GM23248 (cell line): ENCODE measurements at places on chromosomes 1 and 21. TPM values are rescaled to one million over a fixed set of nuclear protein-coding genes. Genes with fewer than 3 reads are reported as not detected.

SLC6A17 gene
- total RNA-seq: 0.76 and 2.4 TPM in 2 replicates

INSRR gene
- not detected in 2 replicates for total RNA-seq

BRDT gene
- not detected in 2 replicates for total RNA-seq

FCRL1 gene
- total RNA-seq: not detected in 2 replicates

BEND5 gene
- not detected in 2 replicates for total RNA-seq

POGZ gene
- total RNA-seq: 14.7 and 14.9 TPM in 2 replicates

TMPRSS15 gene
- total RNA-seq: not detected in 2 replicates

TLR5 gene
- total RNA-seq: not detected in 2 replicates

ERMAP gene
- 18.4 and 26.9 TPM in 2 replicates for total RNA-seq

KRTAP7-1 gene
- not detected in 2 replicates for total RNA-seq

CLDN17 gene
- total RNA-seq: not detected in 2 replicates

CNR2 gene
- total RNA-seq: not detected in 2 replicates

TINAGL1 gene
- total RNA-seq: 3.5 and 4.7 TPM in 2 replicates

FLG gene
- 2.9 and 3.0 TPM in 2 replicates for total RNA-seq

FAAH gene
- total RNA-seq: 0.38 and 0.97 TPM in 2 replicates

UBL4B gene
- not detected in 2 replicates for total RNA-seq

ACTN2 gene
- total RNA-seq: not detected in 2 replicates

CD2 gene
- total RNA-seq: not detected in 2 replicates

A3GALT2 gene
- not detected in 2 replicates for total RNA-seq

LAMB3 gene
- total RNA-seq: 6.8 and 8.1 TPM in 2 replicates

ELAPOR1 gene
- total RNA-seq: 0.51 and 0.54 TPM in 2 replicates

KCNE2 gene
- total RNA-seq: not detected in 2 replicates

KCNJ9 gene
- total RNA-seq: 0.13 TPM in 1 of 2 replicates, not detected in the other

FRRS1 gene
- total RNA-seq: 1.3 and 3.9 TPM in 2 replicates

NLRP3 gene
- 0.76 and 2.3 TPM in 2 replicates for total RNA-seq

SLAMF9 gene
- not detected in 2 replicates for total RNA-seq

UTS2 gene
- total RNA-seq: not detected in 2 replicates

NDUFS2 gene
- 104 and 125 TPM in 2 replicates for total RNA-seq

ZNF124 gene
- total RNA-seq: 14.1 and 15.6 TPM in 2 replicates

NRIP1 gene
- 31.2 and 31.9 TPM in 2 replicates for total RNA-seq

TNFRSF25 gene
- 5.6 and 12.1 TPM in 2 replicates for total RNA-seq

PADI1 gene
- total RNA-seq: under 0.01 TPM in 1 of 2 replicates, not detected in the other

SSR2 gene
- 433 and 695 TPM in 2 replicates for total RNA-seq

FCRLB gene
- total RNA-seq: 8.3 and 14.5 TPM in 2 replicates

IFI16 gene
- total RNA-seq: 36.4 and 45.5 TPM in 2 replicates

ZYG11A gene
- total RNA-seq: 0.51 TPM in 1 of 2 replicates, not detected in the other

IFI44 gene
- 3.7 and 4.3 TPM in 2 replicates for total RNA-seq

RBM11 gene
- total RNA-seq: not detected in 2 replicates

HMCN1 gene
- 5.2 and 18.7 TPM in 2 replicates for total RNA-seq

WNT9A gene
- total RNA-seq: 2.1 TPM in 2 replicates

PHLDA3 gene
- total RNA-seq: 148 and 162 TPM in 2 replicates

GPR52 gene
- not detected in 2 replicates for total RNA-seq

CELF3 gene
- not detected in 2 replicates for total RNA-seq

LRRC8D gene
- total RNA-seq: 30.7 and 35.3 TPM in 2 replicates

CATSPERE gene
- 1.0 and 1.2 TPM in 2 replicates for total RNA-seq

PLA2G2C gene
- not detected in 2 replicates for total RNA-seq
